ENCODE measurements at places on chromosomes 4 and X. TPM values are rescaled to one million over a fixed set of nuclear protein-coding genes. Genes with fewer than 3 reads are reported as not detected.

GRCh38 chr4:147019091-147019490 is 73.4 kb upstream of the TTC29 start:
- H3K27ac ChIP-seq = no peak overlapping the region
- H3K4me3 ChIP-seq = no peak overlapping the region
- DNase-seq = peak; percentile 50
- no peaks in the 10 kb centered on the region for H3K36me3 ChIP-seq
- no peaks in the 10 kb centered on the region for H3K4me1 ChIP-seq

DNA sequence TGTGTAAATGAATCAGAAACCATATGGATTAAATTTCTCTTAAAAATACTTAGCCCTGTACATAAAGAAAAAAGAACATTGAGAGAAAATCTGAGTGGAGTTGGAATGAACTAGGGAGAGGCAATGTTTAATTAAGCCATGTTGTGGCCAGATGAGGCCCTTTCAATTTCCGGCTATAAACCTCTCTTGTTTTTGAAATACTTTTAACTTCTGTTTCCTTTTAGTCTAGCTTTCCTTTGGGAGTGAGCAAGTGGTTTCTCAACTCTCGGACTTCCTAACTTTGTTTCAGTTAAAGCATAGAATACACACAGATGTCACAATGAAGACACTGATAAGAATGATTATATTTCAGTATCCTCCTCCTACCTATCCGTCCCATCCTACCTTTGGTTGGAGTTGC is 197.2 kb downstream of the ARHGAP24 start:
- DNase-seq = no peak
- H3K4me3 ChIP-seq = no peak overlapping the region
- H3K4me1 ChIP-seq = no peaks in the 10 kb centered on the region
- no peak overlapping the region for H3K27ac ChIP-seq

DNA sequence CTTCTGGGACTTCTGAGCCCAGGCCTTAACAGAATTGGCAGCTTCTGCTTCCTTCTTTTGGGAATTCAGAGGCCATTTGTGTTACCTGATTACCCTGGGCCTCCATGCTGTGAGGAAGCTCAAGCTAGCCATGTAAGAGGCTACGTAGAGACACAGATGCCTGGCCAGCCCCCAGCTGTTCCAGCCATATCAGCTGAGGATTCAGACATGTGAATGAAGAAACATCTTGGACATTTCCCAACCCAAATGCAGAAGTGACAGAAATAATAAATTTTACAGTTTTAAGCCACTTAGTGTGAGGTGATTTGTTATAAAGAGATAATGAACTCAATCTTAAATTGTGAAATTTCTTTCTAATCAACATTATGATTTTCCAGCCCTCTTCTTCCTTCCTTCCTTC is 18.7 kb upstream of the ZNF827 start:
- DNase-seq = no peak
- H3K27me3 ChIP-seq = no peaks in the 10 kb centered on the region

GRCh38 chr4:122412547-122412946 is 33.7 kb downstream of the ADAD1 start:
- no peak overlapping the region for H3K27ac ChIP-seq
- H3K36me3 ChIP-seq = no peaks in the 10 kb centered on the region
- no peaks in the 10 kb centered on the region for H3K4me1 ChIP-seq
- H3K27me3 ChIP-seq = no peaks in the 10 kb centered on the region

GRCh38 chr4:147059064-147059731 is 113.5 kb upstream of the TTC29 start:
- no peaks in the 10 kb centered on the region for H3K36me3 ChIP-seq
- H3K4me1 ChIP-seq = no peaks in the 10 kb centered on the region
- DNase-seq = no peak
- no peak overlapping the region for H3K4me3 ChIP-seq
- no peaks in the 10 kb centered on the region for H3K27me3 ChIP-seq

DNA sequence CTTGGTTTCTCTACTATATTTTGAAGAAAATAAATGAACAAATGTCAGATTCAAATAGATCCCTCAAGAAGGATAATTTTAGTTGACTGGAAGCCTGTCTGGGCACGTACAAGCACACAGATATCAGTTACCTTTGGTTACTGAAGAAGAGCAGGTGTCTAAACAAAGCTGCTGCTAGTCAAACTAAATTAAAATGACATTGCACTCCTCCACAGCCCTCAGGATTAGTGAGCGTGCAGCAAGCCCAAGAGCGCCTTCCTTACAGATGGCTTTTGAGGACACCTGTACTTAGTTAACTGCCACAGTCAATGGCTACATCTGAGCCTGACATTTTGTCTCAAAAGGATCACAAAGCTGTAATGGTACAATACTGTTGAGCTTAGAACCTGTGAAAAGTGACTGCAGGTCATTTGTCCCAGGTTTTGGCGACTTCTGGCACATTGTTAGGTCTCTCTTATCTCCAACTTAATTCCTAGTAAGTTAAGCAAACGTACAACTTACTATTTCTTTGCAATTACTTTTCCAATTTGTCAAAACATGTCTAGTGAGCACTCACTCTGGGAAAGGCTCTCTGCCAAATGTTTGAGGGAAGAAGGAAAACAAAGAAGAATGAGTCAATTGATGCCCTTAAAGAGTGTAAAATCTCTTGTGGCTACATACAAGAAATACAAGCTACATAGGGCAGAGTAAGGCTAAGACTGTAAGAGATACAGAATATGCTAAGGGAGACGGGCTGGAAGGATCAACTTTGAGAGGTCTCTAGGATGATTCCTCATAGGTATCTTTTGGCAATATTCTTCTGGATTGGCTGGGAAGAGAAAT is 25.6 kb upstream of the DAPP1 start:
- H3K4me1 ChIP-seq = no peaks in the 10 kb centered on the region
- no peak overlapping the region for H3K4me3 ChIP-seq
- H3K36me3 ChIP-seq = no peaks in the 10 kb centered on the region
- H3K27me3 ChIP-seq = no peaks in the 10 kb centered on the region
- no peak for DNase-seq

DNA sequence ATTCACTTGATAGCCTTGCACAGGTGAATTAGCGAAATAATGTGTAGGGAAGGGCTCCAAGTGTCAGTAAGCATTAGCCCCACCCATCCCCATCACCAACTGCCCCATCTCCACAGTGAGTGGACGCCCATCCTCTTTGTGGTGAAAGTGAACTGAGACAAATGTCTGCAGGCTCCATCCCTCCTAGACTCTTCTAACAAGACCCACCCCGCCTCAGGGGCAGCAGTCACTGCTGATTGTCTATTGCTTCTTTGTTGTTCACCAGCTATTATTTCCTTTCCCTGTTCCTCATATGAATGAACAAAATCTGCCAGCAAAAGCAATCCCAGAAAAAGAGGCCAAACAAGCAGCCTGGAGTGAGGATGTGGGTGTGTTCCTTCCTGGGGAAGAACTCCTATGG is 96.4 kb downstream of the LDB2 start:
- H3K4me3 ChIP-seq = no peak overlapping the region
- no peak for DNase-seq

- no peak overlapping the region for H3K27ac ChIP-seq
- no peak for DNase-seq
- H3K36me3 ChIP-seq = no peaks in the 10 kb centered on the region
- H3K27me3 ChIP-seq = no peaks in the 10 kb centered on the region
- H3K4me3 ChIP-seq = no peak overlapping the region
Observed at GRCh38 chr4:100362366-100362765, 155.5 kb downstream of the EMCN start.

Gene PABPC4L
- 0.09 TPM for polyA plus RNA-seq

Gene PNMA3
- polyA plus RNA-seq = 0.06 TPM

DNA sequence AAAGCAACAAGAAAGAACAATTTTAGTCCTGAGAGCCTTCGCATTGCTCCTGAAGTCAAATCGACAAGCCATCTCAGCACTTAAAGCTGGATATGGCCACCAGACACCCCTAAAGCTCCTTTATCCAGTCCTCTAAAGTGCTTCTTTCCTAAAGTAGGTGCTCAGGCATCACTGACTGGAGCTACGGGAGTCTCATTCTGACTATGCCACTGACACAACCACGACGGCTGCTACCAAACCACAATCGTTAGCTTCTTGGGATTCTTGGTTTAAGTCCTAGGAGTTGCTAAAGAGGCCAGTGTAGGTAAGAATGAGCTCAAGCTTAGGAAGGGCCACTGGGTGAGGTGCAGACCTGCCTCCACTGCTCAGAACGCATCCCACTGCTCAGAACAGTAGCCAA is 1.0 kb downstream of the SLC10A6 start:
- H3K36me3 ChIP-seq = no peaks in the 10 kb centered on the region
- no peaks in the 10 kb centered on the region for H3K27me3 ChIP-seq
- no peak for DNase-seq
- H3K27ac ChIP-seq = no peak overlapping the region
- H3K4me1 ChIP-seq = no peaks in the 10 kb centered on the region

- H3K36me3 ChIP-seq = no peaks in the 10 kb centered on the region
- DNase-seq = no peak
- no peak overlapping the region for H3K4me3 ChIP-seq
- H3K27me3 ChIP-seq = no peaks in the 10 kb centered on the region
- no peak overlapping the region for H3K27ac ChIP-seq
Observed at GRCh38 chr4:188002323-188002722, 6.8 kb downstream of the ZFP42 start.

Gene CENPVL2
- not detected for polyA plus RNA-seq

GRCh38 chr4:17098996-17099395 is 200.6 kb upstream of the LDB2 start:
- no peak overlapping the region for H3K27ac ChIP-seq
- no peaks in the 10 kb centered on the region for H3K27me3 ChIP-seq
- DNase-seq = no peak
- no peaks in the 10 kb centered on the region for H3K36me3 ChIP-seq
- no peaks in the 10 kb centered on the region for H3K4me1 ChIP-seq

GRCh38 chrX:13081395-13082205 is 37.2 kb upstream of the FAM9C start:
- no peaks in the 10 kb centered on the region for H3K27me3 ChIP-seq
- H3K27ac ChIP-seq = peak overlapping the region; percentile 46
- no peaks in the 10 kb centered on the region for H3K4me1 ChIP-seq

Gene PNMA6A
- polyA plus RNA-seq = 7.5 TPM

Gene NKRF
- polyA plus RNA-seq = 1.3 TPM

Gene OTC
- polyA plus RNA-seq = 72.1 TPM

DNA sequence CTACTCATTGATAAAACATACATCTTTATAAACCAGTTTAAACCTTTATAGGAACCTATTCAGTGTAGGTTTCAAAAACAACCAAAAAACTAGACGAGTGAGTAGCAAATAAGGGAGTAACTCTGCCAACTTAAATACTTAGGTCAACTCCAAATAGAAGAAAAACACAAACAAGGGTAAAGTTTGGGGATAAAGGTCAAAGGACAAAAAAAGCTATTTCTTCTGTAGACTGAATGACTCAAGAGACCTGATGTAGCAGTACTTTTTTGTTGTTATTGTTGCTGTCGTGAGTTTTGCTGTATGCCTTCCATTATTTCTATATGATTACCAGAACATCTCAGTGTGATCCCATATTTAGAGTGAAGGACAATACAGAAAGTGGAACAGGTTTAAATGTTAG is 199.3 kb downstream of the SPOCK3 start:
- peaks cover 4% of the 10 kb centered on the region for H3K4me1 ChIP-seq
- H3K4me3 ChIP-seq = no peak overlapping the region
- no peaks in the 10 kb centered on the region for H3K36me3 ChIP-seq
- H3K27me3 ChIP-seq = no peaks in the 10 kb centered on the region
- no peak for DNase-seq

GRCh38 chr4:110211007-110211769 is 12.8 kb upstream of the ELOVL6 start:
- H3K27ac ChIP-seq = peak overlapping the region; percentile 70
- DNase-seq = no peak
- peaks cover 9% of the 10 kb centered on the region for H3K4me1 ChIP-seq
- no peak overlapping the region for H3K4me3 ChIP-seq

Gene MAGEC3
- polyA plus RNA-seq = not detected

Gene NXF2B
- not detected for polyA plus RNA-seq

DNA sequence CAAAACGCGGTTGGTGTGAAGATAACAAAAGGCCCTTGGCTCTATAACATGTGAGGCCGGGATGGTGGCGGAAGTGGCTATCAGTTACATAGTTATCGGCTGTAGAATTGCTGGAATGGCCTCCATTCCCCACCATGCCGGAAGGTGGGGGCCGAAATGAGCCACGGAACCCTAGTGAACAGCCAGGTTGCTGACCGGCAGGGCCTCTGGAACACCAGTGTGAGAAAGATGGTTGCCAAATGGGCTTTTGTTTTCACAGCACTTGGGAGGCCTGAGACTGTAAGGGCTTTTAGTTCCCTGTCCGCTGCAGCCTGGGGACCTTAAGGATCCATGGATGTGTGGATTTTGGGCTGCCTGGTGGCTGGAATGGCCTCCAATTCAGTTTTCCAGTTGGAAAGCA is 23.3 kb upstream of the ARX start:
- no peaks in the 10 kb centered on the region for H3K36me3 ChIP-seq
- H3K27me3 ChIP-seq = no peaks in the 10 kb centered on the region
- no peak for DNase-seq
- H3K4me1 ChIP-seq = no peaks in the 10 kb centered on the region
- no peak overlapping the region for H3K4me3 ChIP-seq

DNA sequence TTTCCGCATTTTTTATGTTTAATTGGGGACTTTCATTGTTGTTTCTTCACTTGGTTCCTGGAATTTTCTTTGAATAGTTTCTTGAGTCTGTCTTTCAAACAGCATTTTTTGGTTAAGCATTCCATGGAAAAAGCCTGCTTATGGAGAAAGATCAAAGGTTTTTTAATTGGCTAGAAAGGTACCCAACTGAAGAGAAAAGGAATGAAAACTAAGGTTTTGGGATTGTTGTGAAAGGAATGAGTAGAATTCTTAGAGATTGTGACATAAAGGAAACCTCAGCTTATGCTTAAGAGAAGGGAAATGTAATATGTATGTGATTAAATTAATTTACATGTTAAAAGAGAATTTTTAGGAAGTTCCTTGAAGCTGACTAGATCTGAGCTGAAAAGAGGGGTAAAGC is 82.8 kb downstream of the CCKAR start:
- H3K27me3 ChIP-seq = no peaks in the 10 kb centered on the region
- H3K27ac ChIP-seq = no peak overlapping the region
- H3K4me3 ChIP-seq = no peak overlapping the region
- H3K36me3 ChIP-seq = no peaks in the 10 kb centered on the region
- H3K4me1 ChIP-seq = peaks cover 2% of the 10 kb centered on the region
- no peak for DNase-seq

Gene CENPVL1
- polyA plus RNA-seq = not detected

GRCh38 chrX:48761674-48762471 is at the start of gene GLOD5:
Gene GLOD5, plus strand, starts transcription at chrX:48761747. Its CDS starts 44 bp downstream, at chrX:48761791.
- H3K27ac ChIP-seq = no peak within 1 kb of the TSS
- H3K27me3 ChIP-seq = no peaks in the 10 kb centered on the region
- H3K4me3 ChIP-seq = no peak within 1 kb of the TSS
- peak; percentile 33 for DNase-seq
- H3K36me3 ChIP-seq = no peaks in the 10 kb centered on the region
- H3K4me1 ChIP-seq = no peaks in the 10 kb centered on the region

Gene S100G
- polyA plus RNA-seq = not detected

- peak overlapping the region; percentile 57 for H3K27ac ChIP-seq
- H3K36me3 ChIP-seq = peaks cover 6% of the 10 kb centered on the region
- H3K4me3 ChIP-seq = no peak overlapping the region
- no peak for DNase-seq
Observed at GRCh38 chr4:1208266-1208961, 36.0 kb upstream of the SPON2 start.

Gene FSTL5
- 0.01 TPM for polyA plus RNA-seq

Gene APLN
- 0.33 TPM for polyA plus RNA-seq
